Neural cell (in vitro differentiated cells): ENCODE measurements at places on chromosomes 2 and 18. TPM values are rescaled to one million over a fixed set of nuclear protein-coding genes. Genes with fewer than 3 reads are reported as not detected.

The SGPP2 gene
- 0.30 and 0.38 TPM in 2 replicates for polyA plus RNA-seq

The DLX1 gene
- polyA plus RNA-seq = 67.3 and 83.1 TPM in 2 replicates

The C1GALT1C1L gene
- polyA plus RNA-seq = not detected in 2 replicates

The EFR3B gene
- 29.3 and 30.6 TPM in 2 replicates for polyA plus RNA-seq

The FAM237A gene
- polyA plus RNA-seq = not detected in 2 replicates

The AGXT gene
- polyA plus RNA-seq = not detected in 2 replicates

The SMPD4 gene
- polyA plus RNA-seq = 40.6 and 56.1 TPM in 2 replicates
